ENCODE measurements at places on chromosomes 1 and 21.

DNA sequence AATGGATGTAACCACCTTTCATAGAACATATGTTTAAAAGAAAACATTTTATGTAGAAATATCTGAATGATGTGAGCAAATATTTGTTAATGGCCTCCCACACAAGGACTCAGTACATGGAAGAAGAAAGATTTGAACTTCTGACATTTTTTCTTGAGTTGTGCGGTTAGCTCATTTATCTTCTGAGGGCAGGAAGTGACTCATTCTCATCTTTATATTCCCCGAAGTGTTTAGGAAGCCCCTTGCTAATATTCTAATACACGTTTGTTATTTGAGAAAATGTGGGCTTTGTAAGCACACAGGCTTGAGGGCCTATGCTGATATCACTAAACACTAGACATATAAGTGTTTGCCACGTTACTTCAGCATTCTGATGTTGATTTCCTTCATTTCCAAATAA, 392.5 kb upstream of the PTBP2 start:
- DNase-seq: peak; percentile 65

DNA sequence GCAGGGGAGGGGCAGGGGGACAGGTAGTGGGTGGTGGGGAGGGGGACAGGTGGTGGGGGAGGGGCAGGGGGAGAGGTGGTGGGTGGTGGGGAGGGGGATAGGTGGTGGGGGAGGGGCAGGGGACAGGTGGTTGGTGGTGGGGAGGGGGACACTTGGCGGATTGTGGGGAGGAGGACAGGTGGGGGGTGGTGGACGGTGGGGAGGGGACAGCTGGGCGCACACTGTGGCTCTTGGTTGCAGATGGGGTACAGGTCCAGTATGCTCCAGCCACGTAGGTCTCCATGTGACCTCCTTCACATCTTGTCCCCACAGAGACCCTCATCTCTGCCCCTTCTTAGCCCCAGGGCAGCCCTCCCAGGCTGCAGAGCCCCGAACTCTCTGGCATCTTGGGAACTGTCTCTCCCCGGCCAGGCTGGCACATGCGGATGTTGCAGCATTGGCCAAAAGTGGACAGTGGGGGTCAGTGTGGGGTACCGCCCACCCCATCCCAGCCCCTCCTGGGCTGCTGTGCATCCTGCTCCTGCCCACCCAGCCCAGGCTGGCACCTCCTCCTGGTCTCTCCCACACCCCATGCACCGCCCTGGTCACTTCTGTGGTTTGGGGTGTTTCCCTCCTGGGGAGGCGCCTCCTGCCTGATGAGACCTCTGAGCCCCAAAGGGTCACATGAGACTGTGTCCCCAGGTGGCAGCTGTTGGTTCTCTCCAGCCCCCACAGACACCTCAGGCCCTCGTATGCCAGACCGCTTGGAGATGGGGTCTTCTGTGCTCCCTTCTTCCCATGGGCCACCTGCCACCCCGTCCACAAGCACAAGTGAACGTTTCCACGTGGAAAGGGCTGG, 7.6 kb upstream of the SLC19A1 start:
- no peak for DNase-seq

DNA sequence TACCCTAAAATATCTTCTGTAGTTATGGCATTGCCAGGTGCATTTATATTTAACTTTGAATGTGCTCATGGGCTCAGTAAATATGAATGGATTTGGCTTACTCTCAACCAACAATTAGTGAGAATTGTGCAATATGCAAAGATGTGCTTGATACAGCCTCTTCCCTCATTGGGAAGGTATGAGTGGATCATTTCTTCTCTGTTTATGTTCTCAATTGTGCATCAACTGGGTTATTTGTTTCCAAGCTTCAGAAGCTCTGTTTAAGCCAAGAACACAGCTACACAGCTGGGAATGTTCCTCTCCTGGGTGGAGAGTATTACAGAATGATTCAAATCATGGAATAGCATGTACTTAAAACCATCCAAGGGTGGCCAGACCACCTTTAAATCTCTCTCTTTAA, 17.6 kb upstream of the MAP1LC3C start:
- no peak for DNase-seq

DNA sequence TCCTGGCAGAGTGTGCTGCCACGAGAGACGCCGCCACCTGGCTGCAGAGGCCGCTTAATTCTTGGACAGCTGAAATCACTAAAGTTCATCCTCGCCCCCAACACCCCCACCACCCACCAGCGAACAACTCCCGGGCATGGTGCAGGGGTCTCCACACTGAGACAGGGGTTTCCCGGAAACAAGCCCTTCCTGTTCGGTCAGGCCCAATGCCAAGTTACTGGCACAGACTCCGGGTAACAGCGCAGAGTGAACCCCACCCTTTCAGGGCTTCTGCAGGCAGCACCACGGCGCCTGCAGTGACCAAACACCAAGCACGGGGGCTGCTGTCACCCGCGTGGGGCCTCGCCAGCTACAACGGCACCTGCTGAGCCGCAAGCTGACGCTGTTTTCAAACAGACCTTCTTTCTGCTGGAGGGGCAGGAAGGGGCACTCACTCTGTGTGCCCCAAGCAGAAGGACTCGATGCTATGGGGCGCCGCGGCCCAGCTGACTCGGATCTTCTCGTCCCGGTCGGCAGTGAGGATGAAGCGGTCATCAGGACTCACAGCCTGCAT, 17.4 kb downstream of the WDR4 start:
- DNase-seq: no peak

DNA sequence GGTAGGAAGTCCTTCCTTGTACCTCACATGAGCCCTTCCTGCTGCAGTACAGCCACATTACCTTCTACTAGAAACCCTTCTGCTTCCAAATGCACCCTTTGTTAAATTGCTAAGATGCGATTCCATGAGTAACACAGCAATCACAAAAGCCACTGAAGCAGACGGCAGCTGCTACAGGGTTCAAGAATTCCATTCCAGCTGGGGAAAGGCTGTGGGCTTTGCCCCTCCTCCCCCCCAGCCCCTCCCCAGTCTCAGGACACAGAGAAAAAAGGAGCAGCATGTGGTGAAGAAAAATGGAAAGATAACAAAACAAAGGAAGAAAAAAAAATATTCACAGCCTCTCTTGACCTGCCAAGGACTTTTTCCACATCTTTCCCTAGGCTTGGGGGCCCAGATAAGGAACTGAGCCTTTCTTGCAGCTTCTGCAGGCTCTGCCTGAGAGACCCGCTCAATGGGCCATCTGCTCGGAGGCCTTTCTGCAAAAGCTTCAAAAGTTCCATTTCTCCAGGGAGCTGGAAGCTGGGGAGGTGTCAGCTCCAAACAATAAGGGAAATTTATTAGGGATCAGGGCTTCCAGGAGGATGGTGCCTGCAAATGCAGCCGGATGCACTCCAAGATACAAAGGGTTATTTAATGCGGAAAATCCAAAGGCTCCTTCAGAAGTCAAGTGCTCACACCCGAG, 72.1 kb downstream of the SYT2 start:
- no peak for DNase-seq

DNA sequence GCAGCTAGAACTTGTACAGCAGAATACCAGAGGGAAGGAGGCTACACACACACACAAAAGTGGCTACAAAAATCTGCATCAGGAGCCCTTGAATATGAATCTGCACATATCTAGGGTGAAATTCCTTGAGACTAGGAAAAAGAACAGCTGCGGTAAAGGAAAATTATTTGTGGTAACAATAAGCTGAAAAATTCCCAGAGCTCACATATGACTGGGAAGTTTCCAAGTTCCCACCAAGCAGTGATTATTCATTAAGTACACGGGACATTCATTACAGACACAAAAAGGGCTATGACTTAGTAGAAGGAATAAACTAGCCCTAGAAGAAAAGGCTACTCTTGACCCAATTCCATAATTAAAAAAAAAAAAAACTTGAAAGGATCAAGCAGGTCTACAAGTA, 149.5 kb upstream of the BACE2 start:
- peak; percentile 32 for DNase-seq

- no peak for DNase-seq
These were observed 40.5 kb downstream of the DDR2 start for GRCh38 chr1:162672622-162673260.

- peak; percentile 44 for DNase-seq
These were observed 69.6 kb downstream of the LACTBL1 start for GRCh38 chr1:22903113-22903512.

DNA sequence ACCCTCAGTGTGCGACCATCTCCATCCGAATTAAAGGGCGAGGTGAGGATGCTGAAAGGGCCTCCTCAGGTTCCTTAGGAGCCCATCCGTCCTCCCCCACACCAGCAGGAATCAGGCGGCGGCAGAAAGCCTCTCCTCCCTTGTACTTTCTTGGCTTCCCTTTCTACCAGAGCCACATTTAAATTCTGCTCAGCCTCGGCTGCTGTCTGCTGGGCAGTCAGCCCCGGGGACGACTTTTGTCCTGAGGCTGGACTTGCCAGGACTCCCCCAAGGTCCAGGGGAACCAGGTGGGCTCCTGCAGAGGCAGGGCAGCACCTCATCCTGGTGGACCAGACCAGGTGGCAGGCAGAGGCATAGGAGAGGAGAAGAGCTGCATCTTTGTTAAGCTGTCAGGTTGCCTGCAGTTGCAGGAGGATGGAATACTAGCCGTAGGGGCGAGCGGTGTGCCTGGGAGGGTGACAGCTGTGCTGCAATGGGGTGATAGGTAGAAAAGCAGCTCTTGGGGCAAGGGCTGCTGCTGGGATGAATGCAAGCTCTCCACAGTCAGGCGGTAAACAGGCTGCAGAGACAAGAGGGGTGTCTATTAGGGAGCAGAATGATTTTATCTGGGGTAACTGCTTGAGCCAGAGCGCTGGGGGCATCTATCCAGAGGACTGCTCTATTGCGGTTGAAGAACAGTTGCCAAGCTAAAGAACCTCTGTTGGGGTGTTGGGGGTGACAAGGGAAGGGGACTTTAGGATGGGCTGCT, 46.2 kb upstream of the WASF2 start:
- DNase-seq: no peak

- no peak for DNase-seq
These were observed 141.4 kb downstream of the SYT2 start for GRCh38 chr1:202568826-202569225.

- DNase-seq: no peak
These were observed 38.1 kb upstream of the SYT14 start for GRCh38 chr1:209899948-209900347.

DNA sequence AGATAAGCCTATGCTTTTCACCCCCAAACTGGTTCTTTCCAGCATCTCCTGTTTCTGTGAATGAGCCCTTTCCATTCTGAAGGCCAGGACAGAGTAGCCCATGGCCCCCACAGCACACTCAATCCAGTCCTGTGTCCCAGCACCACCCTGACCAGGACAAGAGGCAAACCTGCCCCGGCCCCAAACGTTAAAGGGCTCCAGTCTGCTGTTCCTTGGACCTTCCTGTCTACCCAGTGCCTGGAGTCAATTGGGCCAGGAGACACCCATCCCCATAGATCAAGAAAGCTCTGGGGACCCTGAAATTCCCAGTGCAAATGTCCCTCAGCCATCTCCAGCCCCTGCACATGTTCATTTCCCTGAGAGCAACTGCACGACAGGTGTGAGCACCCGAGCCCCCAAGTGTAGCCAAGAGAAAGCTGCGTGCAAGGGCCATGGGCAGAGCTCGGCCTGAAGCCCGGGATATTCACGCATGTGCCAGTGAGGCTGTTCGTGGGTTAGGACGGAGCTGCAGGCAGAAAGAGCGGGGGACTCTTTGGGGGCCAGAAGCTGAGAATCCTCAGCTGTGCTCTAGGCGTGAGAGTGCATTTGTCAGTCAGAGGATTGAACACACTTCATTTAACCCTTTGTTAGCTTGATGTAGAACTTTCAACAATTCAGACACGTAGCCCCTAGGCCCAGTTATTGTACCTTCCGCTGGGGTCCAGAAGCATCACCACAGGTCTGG, 4.2 kb upstream of the RIPK4 start:
- DNase-seq: no peak

DNA sequence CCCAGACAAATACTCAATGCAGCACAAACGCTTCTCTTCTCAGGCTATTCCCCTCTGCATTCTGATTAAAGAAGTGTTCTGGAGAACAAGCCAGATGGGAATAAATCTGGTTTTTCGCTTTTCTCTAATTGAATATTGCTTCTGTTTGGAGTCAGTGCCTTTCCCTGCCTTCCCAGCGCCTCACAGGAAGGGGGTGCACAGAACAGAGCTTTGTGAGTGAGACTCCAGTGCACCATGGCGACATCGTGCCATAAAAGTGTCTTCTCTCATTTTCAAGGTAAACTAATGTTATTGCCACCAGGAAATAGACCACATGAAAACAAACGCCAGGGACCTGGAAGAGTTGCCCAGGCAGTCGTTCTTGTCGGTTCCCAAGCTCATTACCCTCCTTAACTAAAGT, 43.6 kb upstream of the SLC45A1 start:
- DNase-seq: no peak

DNA sequence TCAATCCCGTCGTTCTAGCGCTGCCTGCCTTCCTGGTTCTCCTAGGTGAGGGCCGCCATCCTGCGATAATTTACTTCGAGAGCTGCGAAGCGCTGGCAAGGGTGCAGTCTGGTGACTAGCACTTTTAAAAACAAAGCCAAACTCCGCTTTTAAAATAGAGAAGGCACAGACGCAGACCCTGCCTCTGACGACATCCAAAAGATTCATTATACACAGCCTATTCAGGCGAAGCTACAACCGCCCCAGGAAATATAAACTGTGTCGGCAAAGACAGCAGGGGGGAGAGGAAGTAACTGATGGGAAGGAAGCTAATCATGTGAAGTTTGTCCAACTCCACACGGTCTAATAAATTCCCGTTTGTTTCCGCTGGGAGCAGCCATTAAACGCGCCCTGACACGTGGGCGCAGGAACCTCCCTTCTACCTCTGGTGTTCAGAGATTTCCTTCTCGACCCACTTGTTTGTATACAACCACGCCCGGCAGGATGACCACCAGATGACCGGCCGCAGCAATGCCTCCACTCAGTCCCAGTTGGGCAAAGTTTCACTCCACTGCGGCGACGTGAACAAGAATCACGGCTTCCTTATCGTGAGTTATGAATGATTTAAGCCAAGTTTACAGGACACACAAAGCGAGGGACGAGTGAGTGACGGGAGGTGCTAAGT, 1.3 kb downstream of the GNG12 start:
- peak; percentile 66 for DNase-seq

- no peak for DNase-seq
These were observed 468.5 kb downstream of the PCP4 start for GRCh38 chr21:40335704-40336103.

GRCh38 chr1:201888282-201889089, at the start of gene SHISA4:
Gene SHISA4, plus strand, starts transcription at chr1:201888898. Its CDS starts 97 bp downstream, at chr1:201888995.
- DNase-seq: no peak

Measured in fibroblast of upper back skin (primary cell).